ENCODE measurements at places on chromosomes 4 and X.

- no peak for DNase-seq
Measured at GRCh38 chr4:45931154-45931553, 192.7 kb downstream of the GABRG1 start.

- peak; percentile 21 for DNase-seq
Measured at GRCh38 chrX:129557844-129558480, 17.9 kb downstream of the OCRL start.

- DNase-seq, result peak; percentile 15
Measured at GRCh38 chr4:47032405-47033106, 1.2 kb downstream of the GABRB1 start.

GRCh38 chr4:173074501-173074946, 94.1 kb upstream of the GALNT7 start:
- DNase-seq, result peak; percentile 34

GRCh38 chrX:40058719-40059118, 39.0 kb downstream of the BCOR start:
- DNase-seq, result no peak

DNA sequence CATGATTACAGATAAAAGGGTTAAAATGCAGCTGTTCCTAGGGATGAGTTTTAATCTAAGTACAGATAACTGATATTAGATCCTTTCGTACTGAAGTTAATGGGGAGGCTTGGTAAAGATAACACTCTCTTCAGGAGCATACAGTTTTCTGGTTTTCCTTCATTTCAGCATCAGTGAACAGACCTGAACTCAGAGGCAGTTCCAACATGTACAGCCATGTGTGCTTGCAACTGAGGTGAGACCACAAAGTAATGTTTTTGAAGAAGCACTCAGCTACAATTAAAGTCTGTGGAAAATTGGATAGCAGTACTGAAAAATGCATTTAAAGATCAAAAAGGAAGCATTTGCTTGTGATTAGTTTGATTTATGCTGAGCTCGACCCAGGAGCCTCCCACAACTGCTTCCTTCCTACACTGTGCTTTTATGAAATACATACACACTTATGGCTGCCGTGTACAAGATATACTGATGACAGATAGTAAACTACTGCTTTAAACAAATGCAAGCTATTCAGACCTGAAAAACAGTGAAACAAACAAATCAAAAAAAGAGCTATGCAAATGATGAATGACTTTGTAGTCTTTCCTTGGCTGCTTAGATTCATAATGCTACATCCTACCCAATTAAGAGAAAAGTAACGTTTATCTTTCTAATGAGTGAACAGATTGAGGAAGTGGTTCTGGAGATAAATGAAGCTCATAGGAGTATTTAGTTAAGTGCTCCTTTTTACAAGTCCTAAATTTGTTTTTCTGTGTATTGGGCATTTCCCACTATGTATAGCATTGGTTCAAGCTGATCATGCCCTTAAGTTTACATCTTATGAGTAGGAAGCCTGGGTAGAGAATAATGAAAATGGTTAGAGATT, 68.4 kb downstream of the PDLIM5 start:
- DNase-seq, result peak; percentile 66

DNA sequence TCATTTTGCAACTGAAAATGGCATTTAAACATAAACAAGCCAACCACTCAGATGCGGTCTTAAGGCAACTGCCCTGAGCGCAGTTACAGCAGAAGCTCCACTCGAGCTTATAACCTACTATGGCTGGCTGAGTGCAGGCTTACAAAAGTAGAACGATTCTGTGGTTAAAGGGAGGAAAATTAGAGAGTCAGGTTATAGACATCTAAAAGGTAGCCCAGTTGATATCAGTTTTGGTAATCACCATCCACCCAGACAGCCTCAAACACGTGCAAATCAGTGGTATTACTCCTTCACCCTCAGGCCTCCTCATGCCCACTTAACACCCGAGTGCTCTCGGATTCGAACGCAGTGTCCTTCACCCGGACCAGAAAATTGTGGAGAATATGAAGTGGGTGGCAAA, 3.1 kb downstream of the LEF1 start:
- DNase-seq, result no peak

DNA sequence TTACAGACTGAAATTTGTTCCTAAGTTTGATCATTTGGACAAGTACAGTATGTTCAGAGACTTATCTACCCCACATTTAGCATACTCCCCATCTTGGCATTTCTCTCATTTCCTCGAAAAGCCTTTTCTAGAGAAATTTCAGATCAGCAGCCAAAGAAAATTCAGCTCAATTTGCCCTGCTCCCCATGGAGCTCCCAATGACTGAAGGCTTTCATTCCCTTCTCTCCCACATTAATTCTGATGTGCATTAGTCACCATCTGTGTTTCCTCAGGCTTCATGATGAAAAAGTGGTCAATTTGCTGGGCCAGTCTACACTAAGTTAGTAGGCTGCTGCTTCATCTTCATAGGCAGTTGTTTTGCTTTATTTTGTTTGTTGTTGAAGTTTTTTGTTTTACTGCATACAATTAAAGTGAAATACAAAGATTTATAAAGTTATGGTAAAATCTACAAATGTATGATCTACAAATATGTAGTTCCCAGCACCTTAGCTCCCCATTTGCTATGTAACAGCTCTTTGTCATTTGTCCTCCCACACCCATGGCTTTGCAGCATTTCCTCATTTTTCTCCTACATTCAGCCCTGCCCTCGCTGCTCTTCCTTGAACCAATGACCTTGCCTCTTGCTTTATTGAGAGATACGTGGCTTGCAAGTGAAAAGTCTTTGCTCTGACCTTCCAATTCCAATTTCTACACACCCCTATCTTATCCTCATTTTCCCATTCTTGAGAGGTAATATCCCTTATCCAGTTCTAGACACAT, 193.9 kb downstream of the ANAPC10 start:
- peak; percentile 32 for DNase-seq

DNA sequence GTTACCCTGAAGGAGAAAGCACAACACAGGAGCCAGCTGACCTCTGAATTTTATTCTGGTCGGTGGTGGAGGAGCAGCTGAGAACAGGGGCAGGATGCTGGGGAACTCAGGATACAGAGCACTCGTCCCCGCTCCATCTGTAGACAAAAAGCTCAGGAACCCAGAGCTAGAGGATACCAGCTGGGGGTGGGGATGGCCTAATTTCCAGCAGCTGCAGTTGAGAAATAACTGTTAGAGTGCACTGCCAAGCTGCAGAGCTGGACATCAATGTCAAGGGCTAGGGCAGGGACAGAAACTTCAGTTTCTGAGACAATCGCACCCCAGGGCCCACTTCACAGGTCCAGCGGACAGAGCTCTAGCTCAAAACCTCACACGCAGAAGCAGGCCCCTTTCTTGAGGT, 122.1 kb upstream of the GUCY1A1 start:
- DNase-seq, result no peak

DNA sequence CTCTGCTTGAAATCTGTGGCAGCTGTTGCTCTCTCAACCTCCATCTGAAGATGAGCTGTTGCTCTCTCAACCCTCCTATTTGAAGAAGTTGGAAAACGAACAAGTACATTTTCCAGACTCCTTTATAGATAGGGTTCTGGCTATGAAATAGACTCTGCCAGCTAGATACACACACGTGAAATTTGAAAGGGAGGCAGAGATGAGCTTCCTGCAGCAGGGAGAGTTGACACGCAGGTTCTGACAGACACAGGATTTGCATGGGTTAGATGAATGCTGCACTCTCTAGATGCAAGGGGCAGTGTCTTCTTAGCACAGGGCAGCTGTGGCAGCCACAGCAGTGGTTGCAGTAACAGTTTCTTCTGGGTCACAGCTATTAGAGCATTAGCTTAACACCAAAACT, 8.0 kb upstream of the PYURF start:
- DNase-seq, result no peak

GRCh38 chr4:41122309-41122708, 92.0 kb downstream of the APBB2 start:
- DNase-seq, result no peak

DNA sequence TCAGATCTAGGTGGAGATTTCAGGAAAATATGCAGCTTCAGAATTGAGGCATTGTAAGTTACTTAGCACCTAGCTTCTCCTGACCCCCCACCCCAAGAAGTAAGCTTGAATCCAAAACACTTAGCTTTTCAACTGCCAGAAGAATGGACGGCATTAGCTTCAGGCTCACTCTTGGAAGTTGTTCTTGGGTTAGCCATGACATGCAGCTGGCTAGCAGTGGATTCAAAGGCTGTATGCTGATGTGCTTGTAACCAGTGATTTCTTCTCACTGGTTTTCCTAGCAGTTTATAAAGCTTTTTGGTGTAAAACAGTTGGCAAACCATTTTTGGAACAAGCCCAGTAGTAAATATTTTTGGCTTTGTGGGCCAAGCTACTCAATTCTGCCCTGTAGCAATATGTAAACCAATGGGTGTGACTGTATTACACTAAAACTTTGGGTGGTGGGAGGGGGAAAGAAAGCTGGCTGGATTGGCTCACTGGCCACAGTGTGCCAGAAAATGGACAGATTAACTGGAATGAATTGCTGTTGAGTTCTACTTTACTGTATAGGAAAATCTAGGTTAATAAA, 85.6 kb downstream of the SHROOM2 start:
- DNase-seq, result no peak

DNA sequence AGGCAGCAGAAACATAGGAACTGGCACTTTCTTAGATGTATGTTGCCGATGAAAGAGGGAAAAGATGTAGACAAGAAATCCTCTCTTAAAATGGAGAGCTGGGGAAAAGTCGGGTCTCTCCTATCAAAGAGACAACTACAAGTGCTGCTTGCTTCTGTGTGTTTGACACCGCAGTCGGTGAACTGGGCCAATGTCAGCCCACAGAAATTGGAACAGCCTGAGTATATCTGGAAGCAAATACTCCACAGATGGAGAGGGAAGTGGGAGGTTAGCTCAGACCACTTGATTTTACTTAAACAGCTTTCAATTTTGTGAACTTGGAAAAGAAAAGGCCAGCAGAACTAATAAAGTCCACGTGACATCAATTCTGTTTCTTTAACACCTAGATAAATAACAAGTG, 230.9 kb upstream of the FAT1 start:
- DNase-seq, result no peak

GRCh38 chr4:107834241-107834794, 9.6 kb downstream of the SGMS2 start:
- DNase-seq, result no peak

GRCh38 chrX:71637253-71637618, 18.9 kb upstream of the CXCR3 start:
- no peak for DNase-seq

GRCh38 chr4:150683775-150684350, 101.9 kb downstream of the MAB21L2 start:
- no peak for DNase-seq

DNA sequence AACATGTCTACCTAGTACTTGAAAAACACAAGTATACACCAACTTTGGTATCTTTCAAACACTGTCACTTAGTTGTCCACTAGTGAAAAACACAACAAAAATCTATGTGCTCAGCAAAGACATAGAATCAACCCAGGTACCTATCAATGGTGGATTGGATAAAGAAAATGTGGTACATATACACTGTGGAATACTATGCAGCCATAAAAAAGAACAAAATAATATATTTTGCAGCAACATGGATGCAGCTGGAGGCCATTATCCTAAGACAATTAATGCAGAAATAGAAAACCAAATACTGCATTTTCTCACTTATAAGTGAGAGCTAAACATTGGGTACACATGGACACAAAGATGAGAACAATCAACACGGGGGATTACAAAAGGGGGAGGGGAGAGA, 148.7 kb downstream of the ENOX2 start:
- DNase-seq, result no peak

GRCh38 chr4:187493661-187494060, 501.9 kb upstream of the ZFP42 start:
- DNase-seq, result no peak

All from suppressor macrophage (primary cell).